ENCODE measurements at places on chromosomes 1 and 21.
A peak's percentile ranks its signal among the peaks of the same experiment; 100 is the strongest.

- DNase-seq, result no peak
Observed at GRCh38 chr1:41435570-41436178, 48.8 kb downstream of the EDN2 start.

- no peak for DNase-seq
Observed at GRCh38 chr21:43817157-43818086, 28.0 kb downstream of the RRP1 start.

- DNase-seq, result peak; percentile 50
Observed at GRCh38 chr1:15684468-15685291, 560 bp downstream of the PLEKHM2 start.

DNA sequence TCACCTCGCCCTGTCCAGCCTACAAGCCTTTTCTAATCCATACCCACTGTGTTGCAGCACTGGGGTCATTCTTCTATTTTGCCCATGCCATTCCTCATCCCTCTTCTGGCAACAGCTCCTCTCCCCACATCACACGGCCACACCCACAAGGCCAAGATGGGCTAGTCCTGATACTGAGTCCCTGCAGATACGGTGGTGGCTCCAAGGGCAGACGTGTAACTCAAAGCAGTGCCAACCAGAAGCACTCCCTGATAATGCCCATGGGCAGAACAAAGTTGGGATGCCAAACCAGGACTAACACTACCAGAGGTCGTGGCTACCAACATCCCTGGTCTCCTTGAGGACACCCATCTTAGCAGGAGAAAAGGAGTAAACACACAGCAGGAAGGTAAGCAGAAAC is 64.8 kb downstream of the APP start:
- no peak for DNase-seq

DNA sequence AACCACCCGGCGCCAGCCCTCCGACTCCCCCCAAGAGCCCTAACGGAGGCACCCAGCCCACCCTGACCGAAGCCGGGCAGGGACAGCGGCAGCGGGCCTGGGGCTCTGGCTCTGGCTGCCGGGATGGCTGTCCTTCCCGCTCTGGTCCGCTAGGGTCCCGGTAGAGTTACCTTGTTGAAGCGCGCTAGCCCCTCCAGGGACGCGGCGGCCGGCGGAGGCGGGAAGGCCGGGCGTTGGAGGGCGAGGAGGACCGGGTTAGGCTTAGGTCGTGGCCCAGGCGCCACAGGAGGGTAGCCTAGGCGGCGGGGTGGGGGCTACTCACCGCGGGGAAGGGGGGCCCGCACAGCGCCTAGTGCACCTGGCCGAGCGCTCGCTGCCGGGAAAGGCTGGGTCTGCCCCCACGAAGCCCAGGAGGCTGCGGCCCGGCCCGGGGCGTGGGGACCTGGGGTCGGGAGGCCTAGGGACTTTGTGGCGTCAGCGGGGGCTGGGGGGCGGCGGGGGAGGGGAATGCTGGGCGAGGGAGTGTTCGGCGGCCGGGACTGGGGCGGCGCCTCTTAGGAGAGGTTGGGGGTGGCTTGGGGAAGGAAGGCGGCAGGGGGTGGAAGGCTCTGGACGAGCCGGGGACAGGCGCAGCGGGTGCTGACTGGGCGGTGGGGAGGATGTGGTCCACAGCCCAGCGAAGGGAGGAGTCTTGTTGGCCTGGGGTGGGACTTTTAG is at the start of gene TRIM17:
Gene TRIM17 (minus strand): TSS at position 645 of the 717 bp plus-strand sequence. CDS start 1,789 bp downstream, outside the sequence.
- DNase-seq, result peak; percentile 25

- DNase-seq, result no peak
Observed at GRCh38 chr1:226447932-226448665, 40.2 kb upstream of the PARP1 start.

GRCh38 chr1:234114648-234115307 is 210.3 kb downstream of the SLC35F3 start:
- peak; percentile 74 for DNase-seq
